ENCODE measurements at places on chromosomes 4 and X.

GRCh38 chr4:176676901-176677300, 115.8 kb downstream of the VEGFC start:
- DNase-seq = no peak

DNA sequence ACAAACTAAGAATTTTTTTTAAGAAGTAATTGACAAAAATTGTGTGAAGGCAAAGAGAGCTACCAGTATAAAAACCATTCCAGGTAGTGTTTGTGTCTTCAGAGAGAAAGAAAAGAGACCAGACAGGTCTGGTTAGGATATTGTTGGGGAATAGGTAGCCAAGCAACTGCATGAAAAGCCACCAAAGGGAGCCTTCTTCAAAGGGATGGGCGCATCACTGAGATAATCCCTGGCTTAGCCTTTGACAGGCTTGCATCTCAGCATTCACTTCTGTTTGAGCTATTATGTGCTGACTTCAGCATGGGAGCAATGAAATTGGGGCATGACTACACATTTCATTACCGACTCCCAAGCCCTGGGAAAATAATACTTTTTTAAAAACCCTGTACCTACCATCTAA, 496.6 kb downstream of the IL1RAPL1 start:
- no peak for DNase-seq

GRCh38 chr4:38495446-38495845, 168.6 kb upstream of the KLF3 start:
- DNase-seq = no peak

- DNase-seq = no peak
Measured at GRCh38 chr4:82499738-82500434, 61.9 kb downstream of the TMEM150C start.

GRCh38 chr4:7541414-7541810, 106.7 kb upstream of the PSAPL1 start:
- DNase-seq = no peak

DNA sequence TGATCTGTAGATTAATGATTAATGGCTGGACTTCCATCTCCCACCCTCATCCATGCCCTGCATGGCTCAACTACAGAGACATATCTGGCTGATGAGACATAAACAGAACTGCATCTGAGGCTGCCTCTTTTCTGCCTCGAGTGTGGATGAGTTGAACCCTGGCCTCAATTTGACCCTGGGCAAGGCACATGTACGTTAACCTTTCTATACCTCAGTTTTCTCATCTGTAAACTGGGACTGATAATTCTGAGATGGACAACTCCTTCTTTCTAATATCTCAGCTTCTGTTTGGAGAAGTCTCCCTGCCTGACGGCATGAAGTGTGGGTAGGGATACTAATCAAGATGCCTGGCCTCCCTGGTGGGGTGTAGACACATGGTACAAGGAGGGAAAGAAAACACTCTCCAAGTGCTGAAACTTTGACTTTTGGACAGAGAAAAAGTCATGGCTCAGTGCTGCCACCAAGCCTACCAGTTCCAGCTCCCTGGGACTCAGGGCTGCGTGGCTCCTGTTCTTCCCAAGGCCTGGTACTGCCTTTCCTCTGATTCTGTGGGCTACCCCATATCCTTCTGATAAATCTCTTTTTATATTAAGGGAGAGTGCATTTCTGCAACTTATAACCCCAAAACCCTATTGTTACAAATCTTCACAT, 64.4 kb downstream of the HAUS3 start:
- DNase-seq = peak; percentile 2

GRCh38 chrX:27186671-27187070, 276.5 kb downstream of the PPP4R3C start:
- peak; percentile 1 for DNase-seq
